Skin of body (tissue), 3 donors: ENCODE measurements at places on chromosomes 1 and 21. TPM values are rescaled to one million over a fixed set of nuclear protein-coding genes. Genes with fewer than 3 reads are reported as not detected.

- DNase-seq: no peak
Measured at GRCh38 chr1:81563632-81564031, 237.1 kb upstream of the ADGRL2 start.

PTAFR gene
- 3.1 TPM for total RNA-seq

GRCh38 chr1:167766538-167766937 is 44.8 kb downstream of the MPZL1 start:
- DNase-seq: no peak

FCRL5 gene
- total RNA-seq: 0.10 TPM

DNA sequence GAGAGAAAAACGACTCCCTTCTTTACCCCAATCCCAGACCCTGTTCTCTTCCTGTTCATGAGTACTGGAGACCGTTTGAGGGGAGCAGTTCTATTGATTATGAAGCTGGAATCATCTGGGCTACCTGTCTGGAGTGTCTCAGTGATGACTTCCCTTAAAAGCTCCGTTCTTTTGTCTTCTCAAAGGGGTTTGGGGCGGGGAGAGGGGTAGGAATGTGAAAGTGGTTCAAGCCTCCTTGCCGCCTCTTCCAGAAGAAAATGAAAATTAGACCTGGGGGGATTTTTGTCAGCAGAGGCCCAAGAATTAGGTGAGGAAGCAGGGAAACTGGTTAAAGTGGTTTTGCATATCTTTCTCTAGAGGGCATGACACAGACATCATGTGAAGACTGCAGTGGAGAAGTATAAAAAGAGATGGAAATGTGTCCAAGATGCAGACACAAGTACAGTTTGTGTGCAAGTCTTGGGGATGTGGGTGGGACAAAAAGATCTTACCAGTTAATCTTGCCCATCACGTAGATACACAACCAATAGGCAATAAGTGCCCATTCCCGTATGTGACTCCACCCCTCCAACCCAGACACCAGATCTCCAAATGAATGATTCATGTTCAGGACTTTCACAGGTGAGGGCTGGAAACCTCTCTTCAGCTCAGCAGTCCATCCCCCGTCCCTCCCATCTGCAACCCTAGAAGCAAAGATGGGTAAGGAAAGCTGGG is 470 bp upstream of the MTMR11 start:
- peak; percentile 30 for DNase-seq

- peak; percentile 2 for DNase-seq
Measured at GRCh38 chr1:204975568-204976235, 67.3 kb upstream of the CNTN2 start.

MTMR11 gene
- 8.7 TPM for total RNA-seq

DNA sequence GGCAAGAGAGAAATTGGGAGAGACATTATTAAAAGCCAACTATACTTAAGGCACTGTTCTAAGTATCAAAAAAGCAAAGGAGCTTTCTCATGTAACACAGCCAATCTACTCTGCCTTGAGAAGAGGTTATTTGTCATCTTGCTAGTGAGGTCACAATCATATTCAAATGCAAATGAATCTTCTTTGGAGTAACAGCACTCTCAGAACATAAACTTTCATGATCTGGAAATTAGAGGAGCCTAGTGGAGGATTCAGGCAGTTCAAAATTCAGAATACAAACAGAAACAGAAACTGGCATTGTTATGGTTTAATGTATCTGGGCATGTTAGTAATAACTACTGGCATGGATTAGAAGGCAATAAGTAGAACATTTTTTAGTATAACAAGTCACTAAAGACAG is 57.4 kb downstream of the ARID4B start:
- DNase-seq: peak; percentile 56

- DNase-seq: no peak
Measured at GRCh38 chr1:177975588-177976495, 6.0 kb upstream of the SEC16B start.

DNA sequence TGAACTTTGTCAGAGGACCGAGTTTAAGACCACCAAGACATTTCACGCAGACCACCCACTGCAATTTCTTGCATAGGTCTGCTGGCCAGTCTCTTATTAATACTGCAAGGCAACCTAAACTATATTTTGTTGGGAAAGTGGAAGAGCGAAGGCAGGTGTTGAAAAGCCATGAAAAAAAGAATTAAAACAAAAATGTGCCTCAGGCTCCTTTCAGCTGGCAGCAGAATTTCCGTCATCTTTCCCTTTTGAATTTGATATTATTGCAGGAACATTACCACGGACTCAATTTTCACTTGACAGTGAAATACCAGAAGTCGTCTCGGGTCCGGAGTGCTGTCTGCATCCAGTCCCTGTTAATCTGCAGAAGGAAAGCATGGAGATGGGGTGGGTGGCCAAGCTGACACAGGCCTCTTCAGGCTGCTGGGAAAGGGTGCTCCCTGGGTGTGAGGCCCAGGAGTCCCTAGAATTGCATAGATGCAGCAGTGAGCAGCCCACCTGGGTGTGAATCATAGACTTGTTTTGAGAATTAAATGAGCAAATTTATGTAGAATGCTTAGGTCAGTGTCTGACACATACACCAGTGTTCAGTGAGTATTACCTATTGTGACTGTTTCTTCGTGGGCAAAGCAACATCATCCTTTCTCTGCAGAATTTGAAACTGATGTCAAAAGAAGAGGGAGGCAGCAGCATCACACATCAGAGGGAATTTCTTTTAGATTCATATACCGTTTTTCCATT is 150.7 kb downstream of the PBX1 start:
- no peak for DNase-seq

- DNase-seq: no peak
Measured at GRCh38 chr21:26227130-26227529, 56.6 kb upstream of the APP start.

GRCh38 chr1:14955976-14956375 is 197.6 kb upstream of the TMEM51 start:
- DNase-seq: no peak

DNA sequence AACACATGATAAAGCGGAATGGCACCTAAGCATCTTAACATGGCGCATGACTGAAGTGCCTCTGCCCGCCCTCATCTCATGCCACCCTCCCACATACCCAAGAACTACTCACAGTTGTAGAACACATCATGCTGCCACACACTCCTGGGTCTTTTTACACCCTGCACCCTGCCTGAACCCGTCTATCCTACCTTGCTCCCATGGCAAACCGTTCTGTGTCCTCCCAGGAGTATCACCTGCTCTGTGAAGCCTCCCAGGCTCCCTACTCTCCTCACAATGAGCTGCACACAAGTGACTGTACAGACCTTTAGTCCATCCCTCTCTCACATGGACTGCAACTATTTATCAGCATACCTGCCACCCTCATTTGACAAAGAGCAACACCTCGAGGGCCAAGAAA is 144.0 kb downstream of the TGFBR3 start:
- DNase-seq: no peak

DNA sequence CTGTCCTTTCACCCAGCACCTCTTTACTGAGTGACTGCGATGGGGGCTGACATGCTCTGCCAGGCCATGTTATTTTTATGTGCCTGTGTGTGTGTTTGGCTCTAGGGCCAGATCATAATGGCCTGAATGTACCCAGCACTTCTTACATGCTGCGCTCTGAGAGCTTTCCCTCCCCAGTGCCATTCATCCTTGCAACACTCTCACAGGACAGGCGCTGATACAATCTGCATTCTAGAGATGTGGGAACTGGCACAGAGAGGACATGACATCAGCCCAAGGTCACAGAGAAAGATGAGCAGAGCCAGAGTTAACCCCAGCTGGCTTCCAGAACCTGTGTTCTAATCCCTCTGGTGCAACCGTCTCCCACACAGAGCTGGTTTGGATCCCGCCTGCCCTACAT is 54.5 kb downstream of the ARHGEF10L start:
- no peak for DNase-seq

DNA sequence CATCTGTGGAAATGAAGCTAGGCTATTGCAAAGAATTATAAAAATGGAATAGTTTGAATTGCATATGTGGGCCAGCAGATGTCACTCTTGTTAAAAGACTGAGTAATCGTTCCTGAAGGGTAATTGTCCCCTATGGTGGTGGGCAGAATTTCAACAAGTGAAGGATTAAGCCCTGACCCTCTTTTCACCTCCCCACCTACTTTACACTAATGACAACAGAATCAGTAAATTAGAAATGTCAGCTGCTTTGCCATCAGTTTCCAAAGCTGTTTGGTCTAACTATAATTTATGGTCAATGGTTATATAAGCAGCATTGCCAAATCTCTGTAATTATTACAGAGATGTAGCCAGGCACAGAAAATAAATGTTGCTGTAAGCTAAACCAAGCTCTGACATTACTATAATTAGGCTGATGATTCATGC is 898.6 kb downstream of the AMY1C start:
- DNase-seq: no peak

DNA sequence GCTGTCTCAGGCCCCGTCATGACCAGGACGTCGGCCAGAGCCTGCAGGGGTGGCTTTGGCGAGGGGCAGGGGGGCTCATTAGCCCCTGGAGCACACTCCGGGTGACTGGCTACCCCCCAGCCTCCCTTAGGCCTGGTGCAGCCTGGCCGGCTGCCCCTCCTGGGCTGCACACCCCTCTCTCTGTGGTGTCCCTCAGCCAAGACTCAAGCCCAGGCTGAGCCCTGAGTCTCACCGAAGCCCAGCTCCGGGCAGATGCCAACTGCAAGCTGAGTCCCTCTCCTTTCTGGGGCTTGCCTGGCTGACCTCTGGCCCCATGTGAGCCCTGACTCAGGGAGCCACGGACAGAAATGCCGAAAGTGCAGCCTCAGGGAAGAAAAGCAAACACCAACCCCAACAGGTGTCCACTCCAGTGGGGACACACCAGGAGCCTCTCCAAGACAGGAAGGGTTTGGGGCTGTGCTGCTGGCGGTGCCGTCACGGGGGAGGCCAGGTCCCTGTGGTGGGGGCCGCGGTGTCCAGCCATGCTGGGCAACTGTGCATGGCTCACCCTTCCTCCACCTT is 5.3 kb upstream of the IBA57 start:
- DNase-seq: no peak

POMGNT1 gene
- total RNA-seq: 20.6 TPM

UMODL1 gene
- under 0.01 TPM for total RNA-seq

DNA sequence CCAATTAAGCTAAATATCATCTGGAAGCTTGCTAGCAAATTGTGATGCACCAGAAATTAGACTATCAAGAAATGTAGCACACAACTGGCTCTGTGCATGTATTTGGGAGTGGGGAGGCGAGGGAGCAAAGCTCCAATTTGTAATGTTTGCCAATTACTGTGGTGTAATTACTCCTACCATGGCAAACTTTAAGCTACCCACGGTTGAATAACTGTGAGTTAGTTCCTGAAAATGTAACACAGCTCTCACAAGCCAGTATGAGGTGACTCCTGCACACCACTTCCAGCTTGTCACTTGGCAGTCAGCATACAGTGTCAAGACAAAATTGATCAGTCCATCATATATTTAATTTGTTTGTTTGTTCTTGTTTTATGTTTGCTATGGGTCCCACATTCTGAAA is 141.2 kb downstream of the TM2D1 start:
- no peak for DNase-seq

GRCh38 chr1:246261639-246262038 is 245.4 kb downstream of the SMYD3 start:
- no peak for DNase-seq

SPRR4 gene
- total RNA-seq: 17.7 TPM

ITGB2 gene
- total RNA-seq: 22.5 TPM

STX12 gene
- total RNA-seq: 46.0 TPM

DNA sequence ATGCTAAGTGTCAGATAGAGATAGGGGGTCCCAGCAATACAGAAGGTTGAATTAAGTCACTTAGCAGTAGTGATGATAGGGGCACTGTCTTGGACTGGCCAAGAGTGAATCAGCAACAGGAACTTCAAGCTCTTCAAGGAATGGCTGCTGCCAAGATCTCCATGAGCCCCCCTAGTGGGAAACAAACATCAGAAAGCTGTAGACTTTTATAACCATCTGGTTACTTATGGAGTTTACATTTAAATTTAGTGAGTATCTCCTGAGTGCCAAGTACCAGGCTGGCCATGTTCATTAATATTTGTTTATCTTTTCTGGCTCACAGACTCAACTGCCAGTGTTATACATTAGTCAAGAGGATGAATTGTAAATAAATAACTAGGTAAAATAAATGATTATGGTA is 327.3 kb downstream of the TTLL7 start:
- no peak for DNase-seq

DNA sequence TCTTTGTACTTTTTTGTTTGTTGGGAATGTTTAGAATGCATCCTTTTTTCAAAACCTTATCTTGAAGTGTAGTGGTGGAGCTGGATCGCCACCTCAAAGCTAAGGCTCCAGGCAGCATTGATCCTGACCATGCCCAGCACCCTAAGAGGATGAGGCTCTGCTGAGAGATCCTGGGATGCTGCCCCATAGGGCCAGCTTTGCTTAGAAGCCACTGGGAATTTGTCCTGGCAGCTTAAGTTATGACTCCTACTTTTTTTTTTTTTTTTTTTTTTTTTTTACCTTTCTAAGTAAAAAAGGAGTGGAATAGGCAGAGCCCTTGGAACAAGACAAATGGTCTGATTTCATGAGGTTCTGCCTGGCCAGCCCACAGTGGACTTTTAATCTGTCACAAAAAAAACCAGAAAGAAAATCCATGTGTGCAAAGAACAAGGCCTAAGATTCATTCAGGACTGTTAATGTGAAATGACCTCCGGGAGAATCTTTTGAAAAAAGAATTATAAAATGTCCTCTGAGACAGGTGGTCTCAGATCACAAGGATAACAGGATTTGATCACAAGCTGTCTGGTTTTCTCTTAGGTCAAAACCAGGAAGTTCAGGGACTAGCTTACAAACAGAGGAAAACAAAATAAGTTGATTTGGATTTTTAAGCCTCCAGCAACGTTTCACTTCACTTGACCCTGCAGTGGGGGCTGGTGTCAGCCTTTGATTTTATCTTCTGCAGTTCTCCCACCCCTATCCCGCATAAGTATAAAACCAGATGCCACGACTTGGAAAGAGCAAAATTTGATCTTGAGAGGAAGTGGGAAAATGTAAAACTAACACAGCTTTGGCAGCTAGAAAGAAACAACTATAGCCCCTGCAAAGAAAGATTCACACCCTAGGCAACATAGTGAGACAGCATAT is 25.9 kb upstream of the RAP1A start:
- no peak for DNase-seq

BCL10 gene
- 25.3 TPM for total RNA-seq

DNA sequence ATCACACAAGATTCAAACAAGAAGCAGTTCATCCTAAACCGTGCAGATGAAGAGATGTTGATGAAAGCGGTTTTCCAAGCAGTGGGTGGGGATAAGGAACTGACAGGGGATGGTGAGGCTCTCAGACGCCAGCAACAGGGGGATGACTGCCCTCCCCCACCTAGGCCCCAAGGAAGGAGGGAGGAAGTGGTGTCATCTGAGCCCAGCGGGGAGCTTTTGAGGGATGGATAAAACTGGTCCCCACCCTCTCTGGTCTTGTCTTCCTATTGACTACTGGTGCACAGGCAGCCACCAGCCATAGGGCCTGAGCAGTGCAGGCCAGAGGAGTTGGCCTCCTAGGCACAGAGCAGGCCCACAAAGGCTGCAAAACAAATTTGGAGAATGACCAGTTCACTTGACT is 175.5 kb downstream of the HUNK start:
- no peak for DNase-seq

- no peak for DNase-seq
Measured at GRCh38 chr1:116769994-116770393, 15.8 kb downstream of the CD2 start.

SPRR1A gene
- total RNA-seq: 6.1 TPM

- DNase-seq: no peak
Measured at GRCh38 chr1:79817031-79817560, 810.6 kb upstream of the ADGRL4 start.
